ENCODE measurements at places on chromosomes 11 and 22.

- DNase-seq: no peak
Measured at GRCh38 chr11:10607462-10608132, 39.1 kb upstream of the LYVE1 start.

- DNase-seq: peak; percentile 17
Measured at GRCh38 chr11:61890529-61891330, 615 bp downstream of the FADS3 start.

GRCh38 chr11:133815636-133816035 is 29.7 kb downstream of the SPATA19 start:
- no peak for DNase-seq

GRCh38 chr11:3128356-3129180 is 36.5 kb downstream of the OSBPL5 start:
- no peak for DNase-seq

DNA sequence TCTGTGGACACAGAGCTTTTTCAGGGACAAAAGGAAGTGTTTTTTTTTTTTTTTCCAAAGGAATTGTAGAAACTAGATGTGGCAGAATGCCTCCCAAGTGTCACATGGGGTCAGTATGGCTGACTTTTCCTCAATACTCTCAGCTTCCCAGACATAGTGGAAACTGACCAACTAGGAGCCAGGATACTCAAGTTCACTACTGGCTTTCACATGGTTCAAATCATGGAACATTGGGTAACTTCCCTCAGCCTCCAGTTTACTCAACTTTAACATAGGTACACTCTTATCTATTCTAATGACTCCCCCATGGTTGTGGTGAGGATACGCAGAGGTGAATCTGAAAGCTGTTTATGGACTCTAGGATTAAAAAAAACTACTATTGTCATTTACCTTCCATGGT is 1.4 kb downstream of the SLC5A1 start:
- DNase-seq: no peak

GRCh38 chr11:79616392-79616851 is 175.6 kb upstream of the TENM4 start:
- DNase-seq: no peak

DNA sequence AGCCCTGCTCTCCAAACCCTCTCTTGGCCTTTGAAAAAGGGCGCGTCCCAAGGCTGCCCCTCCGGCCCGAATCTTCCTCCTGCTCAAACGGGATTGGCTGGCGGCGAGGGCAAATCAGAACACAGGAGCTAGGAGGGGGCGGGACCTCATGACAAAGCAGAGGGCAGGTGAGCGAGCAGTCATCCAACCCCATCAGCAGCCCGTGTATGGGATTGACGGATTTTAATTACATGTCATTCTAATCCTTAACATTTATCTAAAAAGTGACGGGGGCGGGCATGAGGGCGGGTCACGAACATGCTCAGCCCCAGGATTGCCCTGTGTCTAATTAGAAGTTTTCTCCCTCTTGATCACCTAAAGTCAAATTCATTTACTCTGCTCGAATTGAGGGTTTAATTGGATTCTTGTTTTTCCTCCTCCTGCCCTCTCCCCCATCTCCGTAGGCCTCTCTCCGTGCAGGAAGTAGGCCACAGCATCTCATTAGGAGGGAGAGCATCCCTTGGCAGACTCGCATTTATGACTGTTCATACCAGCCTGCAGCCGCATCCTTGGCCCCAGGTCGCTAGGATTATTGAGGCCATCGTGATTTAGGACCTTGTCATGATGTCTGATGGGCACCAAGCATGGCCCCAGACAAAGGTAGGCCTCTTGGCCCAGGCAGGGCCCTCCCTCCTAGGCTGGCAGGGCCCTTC is 147.1 kb downstream of the CHST1 start:
- DNase-seq: no peak

DNA sequence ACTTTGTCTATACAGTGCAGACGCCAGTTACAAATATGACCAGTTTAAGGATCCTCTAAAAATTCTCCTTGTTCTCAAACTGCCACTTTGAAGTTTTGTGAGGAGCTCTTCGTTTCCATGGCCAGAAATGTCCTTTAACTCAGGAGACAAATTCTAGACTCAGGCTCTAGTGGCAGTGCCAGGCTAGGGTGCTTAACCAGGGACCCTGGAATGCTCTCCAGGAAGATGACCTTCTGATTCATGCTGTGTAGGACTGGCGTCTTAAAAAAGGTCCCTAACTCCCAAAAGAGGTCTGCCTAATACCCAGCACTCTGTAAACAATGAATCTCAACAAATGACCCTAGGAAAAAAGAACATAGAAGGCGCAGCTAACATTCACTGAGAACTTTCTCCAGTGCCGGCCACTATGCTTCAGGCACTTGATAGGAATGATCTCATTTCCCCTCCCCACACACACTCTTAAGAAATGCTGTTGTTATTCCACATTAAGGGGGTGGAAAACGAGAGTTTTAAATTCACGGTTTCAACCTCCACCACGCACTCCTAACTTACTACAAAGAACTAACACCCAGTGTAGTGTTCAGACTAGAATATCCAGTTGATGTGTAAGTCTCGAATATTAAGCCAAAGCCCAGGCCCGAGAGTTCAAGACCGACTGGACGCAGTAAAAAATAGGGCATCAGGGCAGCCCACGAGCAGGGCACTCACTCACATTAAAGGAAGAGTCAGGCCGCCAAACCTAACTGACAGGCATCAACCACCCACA is 747 bp downstream of the NXF1 start:
- no peak for DNase-seq

DNA sequence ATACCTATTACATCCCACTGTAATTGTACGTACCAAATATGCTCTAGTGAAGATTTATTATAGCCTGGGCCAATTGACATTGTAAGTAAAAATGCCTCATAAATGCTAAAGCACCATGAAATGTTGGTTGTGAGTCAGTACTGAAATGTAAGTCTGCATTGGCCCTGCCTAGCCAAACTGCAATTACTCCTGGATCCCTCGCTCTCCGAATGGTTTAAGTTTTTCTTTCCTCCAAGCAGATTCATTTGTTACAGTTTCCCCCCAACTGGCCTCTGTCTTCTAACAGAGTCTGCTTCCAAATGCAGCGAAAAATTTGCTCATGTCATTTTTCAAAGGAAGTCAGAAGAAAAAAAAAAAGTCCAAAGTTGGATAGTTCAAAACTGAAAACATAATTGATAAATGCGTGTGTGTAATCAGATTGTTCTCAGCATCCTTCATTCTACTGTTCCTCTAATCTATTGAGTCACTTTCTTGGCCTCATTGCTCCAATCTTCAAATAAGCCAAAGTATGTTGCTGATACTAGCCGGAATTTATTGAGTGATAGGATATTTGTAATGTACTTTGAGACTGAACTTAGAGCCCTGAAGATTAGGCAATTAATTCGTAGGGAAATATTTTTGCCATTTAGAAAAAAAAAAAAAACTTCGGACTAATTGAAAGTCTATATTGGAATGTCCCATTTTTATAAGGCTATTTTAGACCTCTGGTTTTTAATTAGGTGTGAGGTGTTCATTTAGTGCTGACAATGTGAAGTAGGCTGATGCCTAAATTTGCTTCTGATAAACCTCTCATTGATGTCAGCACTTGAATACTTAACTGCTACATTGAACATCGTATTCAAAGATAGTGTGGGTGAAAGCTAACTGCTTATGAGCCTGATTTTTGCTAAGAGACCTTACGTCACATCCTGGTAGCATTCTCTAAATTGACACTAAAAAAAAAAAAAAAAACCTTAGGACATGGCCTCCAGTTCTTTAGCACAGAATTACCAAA is 93.4 kb downstream of the WT1 start:
- DNase-seq: no peak

DNA sequence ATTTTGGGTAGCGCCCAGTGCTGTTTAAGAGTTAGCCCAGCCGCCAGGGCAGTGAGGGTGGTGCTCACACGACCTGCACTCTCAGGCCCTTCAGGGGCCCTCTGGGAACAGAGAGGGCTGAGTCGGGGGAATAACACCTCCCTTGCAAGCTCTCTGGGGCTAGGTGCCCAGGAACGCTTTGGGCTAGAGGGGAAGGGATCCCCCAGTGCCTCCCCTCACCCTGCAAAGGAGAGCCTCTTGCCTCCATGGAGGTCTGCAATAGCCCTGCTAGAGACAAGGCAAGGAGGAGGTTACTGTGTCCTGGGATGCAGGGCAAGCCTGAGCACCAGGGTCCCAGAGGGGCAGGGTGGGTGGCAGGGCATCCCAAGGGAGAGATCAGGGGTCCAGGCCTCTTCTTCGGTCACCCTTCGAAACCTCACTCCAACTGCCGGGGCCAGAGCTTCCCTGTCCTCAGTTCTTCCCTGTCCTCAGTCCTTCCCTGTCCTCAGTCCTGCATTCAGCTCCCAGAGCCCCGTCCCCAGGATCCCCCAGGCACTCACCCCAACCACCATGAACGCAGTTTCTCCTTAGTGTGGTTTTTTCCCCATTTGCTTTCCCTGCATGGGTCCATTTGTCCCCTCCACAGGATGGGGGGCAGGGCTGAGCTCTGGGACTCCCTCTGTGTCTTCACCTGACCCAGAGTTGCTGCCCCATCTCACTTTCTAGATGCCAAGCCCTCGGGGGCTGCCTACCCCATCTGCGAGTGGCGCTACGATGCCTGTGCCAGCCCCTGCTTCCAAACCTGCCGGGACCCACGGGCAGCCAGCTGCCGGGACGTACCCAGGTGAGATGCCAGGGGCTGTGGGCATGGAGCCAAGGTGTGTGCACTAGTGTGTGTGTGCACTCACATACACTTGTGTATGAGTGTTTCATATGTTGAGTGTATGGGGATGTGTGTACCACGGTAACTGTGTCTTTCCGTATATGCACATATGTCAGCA is 60.8 kb downstream of the OTOG start:
- DNase-seq: no peak

DNA sequence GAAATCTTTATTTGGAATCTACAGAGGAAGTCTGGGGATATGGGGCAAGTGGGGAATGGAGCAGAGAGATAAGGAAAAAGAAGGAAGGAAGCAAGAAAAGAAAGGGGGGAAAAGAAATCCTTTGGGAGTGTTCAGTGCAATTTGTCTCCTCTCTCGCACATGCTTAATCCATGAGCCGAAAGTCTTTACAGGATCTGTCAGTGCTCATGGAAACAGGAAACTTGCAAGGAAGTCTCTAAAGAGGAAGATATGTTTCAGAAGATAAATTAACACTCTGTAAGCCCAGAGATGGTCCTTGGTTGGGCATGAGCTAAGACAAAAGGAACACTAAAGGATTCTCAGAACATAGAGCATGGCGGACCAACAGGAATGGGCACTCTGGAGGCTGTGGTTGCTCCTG is 47.9 kb upstream of the FLI1 start:
- DNase-seq: no peak

DNA sequence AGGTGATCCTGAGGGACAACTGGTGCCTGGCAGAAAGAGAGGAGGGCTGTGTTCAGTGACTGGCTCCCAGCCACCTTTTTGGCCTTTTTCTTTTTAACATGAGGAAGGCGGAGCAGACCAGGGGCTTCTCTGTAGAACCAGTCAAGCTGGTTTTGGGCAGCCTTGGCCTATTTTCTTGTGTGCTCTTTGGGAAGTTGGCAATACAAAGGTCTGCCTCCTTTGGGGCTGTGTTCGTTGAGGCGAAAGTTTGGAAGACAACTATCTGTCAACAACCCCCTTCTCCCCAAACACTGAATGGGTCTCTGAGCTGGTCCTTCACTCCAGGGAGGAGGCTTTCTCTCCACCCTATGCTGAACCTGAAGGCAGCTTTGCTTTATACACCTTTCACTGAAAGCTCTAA is 8.5 kb downstream of the MARK2 start:
- no peak for DNase-seq

DNA sequence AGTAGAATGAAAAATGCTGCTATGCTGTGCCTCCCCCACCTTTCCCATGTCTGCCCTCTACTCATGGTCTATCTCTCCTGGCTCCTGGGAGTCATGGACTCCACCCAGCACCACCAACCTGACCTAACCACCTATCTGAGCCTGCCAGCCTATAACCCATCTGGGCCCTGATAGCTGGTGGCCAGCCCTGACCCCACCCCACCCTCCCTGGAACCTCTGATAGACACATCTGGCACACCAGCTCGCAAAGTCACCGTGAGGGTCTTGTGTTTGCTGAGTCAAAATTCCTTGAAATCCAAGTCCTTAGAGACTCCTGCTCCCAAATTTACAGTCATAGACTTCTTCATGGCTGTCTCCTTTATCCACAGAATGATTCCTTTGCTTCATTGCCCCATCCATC is 14.9 kb upstream of the HBE1 start:
- DNase-seq: no peak

GRCh38 chr22:20395181-20395906 is 1.4 kb downstream of the ZNF74 start:
- no peak for DNase-seq

GRCh38 chr11:17026487-17027082 is 12.4 kb upstream of the PLEKHA7 start:
- DNase-seq: no peak

DNA sequence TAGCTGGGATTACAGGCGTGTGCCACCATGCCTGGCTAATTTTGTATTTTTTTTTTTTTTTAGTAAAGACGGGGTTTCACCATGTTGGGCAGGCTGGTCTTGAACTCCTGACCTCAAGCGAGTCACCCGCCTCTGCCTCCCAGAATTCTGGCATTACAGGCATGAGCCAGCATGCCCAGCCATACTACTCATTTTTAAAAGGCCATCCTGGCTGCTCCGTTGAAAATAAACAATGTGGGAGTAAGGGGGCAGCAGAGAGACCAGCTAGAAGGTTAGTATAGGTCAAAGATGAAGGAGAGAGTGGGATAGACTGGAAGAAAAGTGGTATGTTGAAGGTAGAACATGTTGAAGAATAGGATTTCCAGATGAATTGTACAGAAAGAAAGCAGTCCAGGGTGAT is 17.6 kb upstream of the LIN7C start:
- DNase-seq: no peak

GRCh38 chr11:83473743-83474142 is 187.6 kb upstream of the CCDC90B start:
- no peak for DNase-seq

- DNase-seq: no peak
Measured at GRCh38 chr11:65065851-65066250, 7.5 kb upstream of the NAALADL1 start.

GRCh38 chr11:76678321-76678720 is 7.8 kb upstream of the LRRC32 start:
- DNase-seq: no peak

DNA sequence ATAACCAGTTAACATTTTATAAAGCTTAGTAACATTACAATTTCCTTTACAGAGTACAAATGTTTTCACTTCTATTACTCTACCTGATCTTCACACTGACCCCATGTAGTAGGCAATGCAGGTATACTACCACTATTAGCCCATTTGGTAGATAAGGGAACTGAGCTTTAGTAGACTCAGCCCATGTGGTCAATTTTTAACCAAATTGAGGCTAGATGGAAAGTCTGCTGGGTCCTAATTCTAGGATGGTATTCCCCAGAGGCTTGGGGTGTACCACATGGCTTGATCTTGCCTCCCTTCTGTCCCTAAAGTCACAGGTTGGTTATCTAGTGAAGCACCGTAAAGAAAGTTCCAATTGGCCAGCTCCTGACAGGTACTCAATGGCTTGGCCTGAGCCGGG is 48.2 kb downstream of the NRXN2 start:
- no peak for DNase-seq

- no peak for DNase-seq
Measured at GRCh38 chr11:834371-835316, 1.9 kb downstream of the CD151 start.

All from activated effector memory CD4-positive, alpha-beta T cell treated with Interleukin-2 at 50 U/mL for 16 hours (primary cell).